ENCODE measurements at places on chromosomes 1 and 21. TPM values are rescaled to one million over a fixed set of nuclear protein-coding genes. Genes with fewer than 3 reads are reported as not detected.

OR2L2 gene
- 0.13 TPM for total RNA-seq

SLC50A1 gene
- total RNA-seq = 46.9 TPM

DNA sequence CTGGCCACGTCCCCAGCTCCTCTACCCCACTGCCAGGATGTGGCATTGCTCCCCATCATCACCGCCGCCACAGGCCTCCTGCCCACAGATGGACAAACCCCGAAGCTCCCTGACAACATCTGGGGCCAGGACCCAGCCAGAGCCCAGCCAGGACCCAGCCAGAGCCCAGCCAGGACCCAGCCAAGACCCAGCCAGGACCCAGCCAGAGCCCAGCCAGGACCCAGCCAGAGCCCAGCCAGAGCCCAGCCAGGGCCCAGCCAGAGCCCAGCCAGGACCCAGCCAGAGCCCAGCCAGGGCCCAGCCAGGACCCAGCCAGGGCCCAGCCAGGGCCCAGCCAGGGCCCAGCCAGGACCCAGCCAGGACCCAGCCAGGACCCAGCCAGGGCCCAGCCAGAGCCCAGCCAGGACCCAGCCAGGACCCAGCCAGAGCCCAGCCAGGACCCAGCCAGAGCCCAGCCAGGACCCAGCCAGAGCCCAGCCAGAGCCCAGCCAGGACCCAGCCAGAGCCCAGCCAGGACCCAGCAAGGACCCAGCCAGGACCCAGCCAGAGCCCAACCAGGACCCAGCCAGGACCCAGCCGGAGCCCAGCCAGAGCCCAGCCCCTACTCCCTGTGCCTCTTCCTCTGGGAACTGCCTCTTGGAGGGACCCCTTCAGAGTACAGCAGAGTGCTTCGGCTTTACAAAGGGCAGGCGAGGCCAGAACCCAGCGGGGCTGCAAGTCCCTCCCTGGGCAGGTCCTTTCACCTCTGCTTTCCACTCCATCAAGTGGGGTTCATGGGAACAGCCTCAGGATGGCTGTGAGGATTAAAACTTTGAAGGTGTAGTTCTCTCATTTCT, 43.7 kb downstream of the DISP3 start:
- peak; percentile 33 for DNase-seq
- H3K27ac ChIP-seq = peak overlapping the region; percentile 6
- no peaks in the 10 kb centered on the region for H3K27me3 ChIP-seq
- H3K36me3 ChIP-seq = no peaks in the 10 kb centered on the region

DNA sequence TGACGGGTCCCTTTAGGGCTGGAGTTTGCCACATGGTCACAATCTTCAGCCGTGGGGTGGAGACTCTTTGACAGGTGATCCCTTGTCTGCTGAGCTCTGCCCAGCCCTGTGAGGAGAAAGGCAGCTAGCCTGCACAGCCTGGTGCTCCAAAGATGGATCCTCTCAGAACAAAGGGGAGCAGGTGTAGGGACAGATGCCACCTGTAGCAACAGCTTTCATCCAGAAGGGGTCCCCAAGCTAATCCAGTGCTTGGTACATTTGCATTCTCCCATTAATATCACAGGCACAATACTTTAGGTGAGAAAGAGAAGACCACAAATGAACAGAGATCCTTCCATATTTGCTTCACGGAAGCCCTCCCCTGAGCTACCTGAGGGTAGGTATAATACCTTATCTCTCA, 93.2 kb downstream of the CCDC185 start:
- no peaks in the 10 kb centered on the region for H3K27me3 ChIP-seq
- no peaks in the 10 kb centered on the region for H3K36me3 ChIP-seq
- H3K4me3 ChIP-seq = no peak overlapping the region
- DNase-seq = no peak
- peak overlapping the region; percentile 1 for H3K27ac ChIP-seq
- no peaks in the 10 kb centered on the region for H3K4me1 ChIP-seq

ADAMTS5 gene
- 2.1 TPM for total RNA-seq

DNA sequence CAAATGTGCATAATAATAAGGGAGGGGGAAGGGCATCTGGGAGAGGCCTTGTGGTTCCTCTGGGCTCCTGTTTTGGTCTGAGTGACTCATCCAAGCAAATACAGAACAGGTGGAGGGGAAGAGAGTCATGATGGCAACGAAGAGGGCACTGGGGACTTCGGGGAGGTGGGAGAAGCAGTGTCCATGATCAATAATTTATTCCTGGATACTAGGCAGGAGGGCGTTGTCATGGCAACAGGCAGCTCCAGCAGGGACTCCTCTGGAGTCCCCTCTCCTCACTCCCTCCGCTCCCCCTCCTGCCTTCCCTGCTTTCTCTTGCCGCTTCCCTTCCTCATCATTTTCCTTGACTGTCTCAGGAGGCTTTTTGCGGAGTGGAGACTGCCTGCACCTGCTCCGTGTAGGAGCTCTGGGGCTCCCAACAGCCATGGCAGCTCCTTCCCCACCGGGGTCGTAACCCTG, 12.3 kb upstream of the NFASC start:
- no peaks in the 10 kb centered on the region for H3K27me3 ChIP-seq
- peaks cover 12% of the 10 kb centered on the region for H3K4me1 ChIP-seq
- no peak for DNase-seq
- no peak overlapping the region for H3K4me3 ChIP-seq
- H3K27ac ChIP-seq = peak overlapping the region; percentile 80

PPFIA4 gene
- 13.7 TPM for total RNA-seq

DNA sequence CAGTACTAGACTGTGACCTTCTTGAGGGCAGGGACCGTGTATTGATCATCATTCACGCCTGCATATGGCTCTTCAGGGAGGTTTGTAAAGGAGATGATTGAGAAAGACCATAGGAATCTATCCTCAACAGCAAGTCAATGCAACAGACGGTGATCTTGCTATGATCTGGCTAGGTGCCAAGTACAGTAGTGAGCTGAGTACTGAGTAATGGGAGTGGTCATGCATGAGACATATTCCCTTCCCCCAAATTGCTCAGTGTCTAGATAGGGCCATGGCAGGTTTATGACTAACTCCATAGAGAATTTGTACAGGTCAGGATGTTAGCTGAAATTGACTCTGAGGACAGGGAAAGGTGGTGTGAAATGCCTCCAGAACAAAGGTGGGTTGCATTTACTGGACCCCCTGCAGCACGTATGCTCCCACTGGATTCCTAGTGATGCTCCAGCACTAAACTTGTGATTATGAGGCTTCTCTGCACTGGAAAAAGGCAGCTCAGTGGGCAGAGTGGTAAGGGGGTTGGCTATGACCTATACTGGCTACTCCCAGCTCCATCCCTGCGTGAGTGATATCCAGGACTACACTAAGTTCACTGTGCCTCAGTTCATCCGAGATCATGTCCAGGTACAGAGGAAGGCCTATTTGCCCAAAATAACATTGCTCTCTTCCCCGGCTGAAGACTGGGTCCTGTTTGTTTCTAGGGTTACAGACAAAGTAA, 37.2 kb downstream of the KCNJ6 start:
- H3K27me3 ChIP-seq = no peaks in the 10 kb centered on the region
- no peaks in the 10 kb centered on the region for H3K36me3 ChIP-seq
- H3K4me3 ChIP-seq = no peak overlapping the region
- no peak for DNase-seq
- H3K27ac ChIP-seq = no peak overlapping the region

GRCh38 chr1:203641503-203641890, 14.9 kb downstream of the ATP2B4 start:
- H3K4me1 ChIP-seq = peaks cover 24% of the 10 kb centered on the region
- H3K36me3 ChIP-seq = no peaks in the 10 kb centered on the region
- H3K27ac ChIP-seq = no peak overlapping the region
- no peak overlapping the region for H3K4me3 ChIP-seq
- peaks cover 8% of the 10 kb centered on the region for H3K27me3 ChIP-seq
- no peak for DNase-seq

DNA sequence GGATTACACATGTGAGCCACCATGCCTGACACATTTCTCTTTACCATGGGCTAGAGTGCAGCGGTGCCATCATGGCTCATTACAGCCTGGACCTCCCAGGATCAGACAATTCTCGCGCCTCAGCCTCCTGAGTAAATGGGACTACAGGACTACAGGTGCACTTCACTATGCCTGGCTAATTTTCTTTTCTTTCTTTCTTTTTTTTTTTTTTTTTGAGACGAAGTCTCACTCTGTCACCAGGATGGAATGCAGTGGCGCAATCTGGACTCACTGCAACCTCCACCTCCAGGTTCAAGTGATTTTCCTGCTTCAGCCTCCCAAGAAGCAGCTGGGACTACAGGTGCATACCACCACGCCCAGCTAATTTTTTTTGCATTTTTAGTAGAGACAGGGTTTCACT, 14.8 kb upstream of the KIF1B start:
- no peaks in the 10 kb centered on the region for H3K27me3 ChIP-seq
- no peak overlapping the region for H3K4me3 ChIP-seq
- H3K36me3 ChIP-seq = no peaks in the 10 kb centered on the region
- H3K4me1 ChIP-seq = no peaks in the 10 kb centered on the region
- DNase-seq = no peak
- H3K27ac ChIP-seq = no peak overlapping the region
